ENCODE measurements at places on chromosomes 12 and 14.

GRCh38 chr14:53365486-53366130 lies 212.5 kb upstream of the DDHD1 start:
- DNase-seq, result no peak

DNA sequence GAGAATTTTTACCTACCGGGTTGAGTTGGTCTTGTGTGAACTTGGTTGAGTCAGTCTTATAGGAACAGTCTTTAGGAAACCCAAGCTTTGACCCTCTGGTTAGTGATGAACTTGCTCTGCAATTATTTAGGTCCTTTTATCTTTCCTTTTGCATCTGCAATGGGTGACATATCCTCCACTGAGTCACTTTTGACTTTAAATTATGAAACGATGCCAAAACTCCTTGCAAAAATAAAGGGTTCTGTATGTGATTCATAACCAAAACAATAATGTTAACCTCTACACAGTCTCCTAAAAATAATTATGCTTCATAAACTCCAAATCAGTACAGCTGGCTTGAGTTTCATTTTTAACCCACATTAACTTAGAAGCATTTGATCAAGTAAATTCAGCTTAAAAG lies 979.4 kb downstream of the GALC start:
- peak; percentile 19 for DNase-seq

- no peak for DNase-seq
Observed at GRCh38 chr12:29455087-29455486, 42.4 kb downstream of the OVCH1 start.

DNA sequence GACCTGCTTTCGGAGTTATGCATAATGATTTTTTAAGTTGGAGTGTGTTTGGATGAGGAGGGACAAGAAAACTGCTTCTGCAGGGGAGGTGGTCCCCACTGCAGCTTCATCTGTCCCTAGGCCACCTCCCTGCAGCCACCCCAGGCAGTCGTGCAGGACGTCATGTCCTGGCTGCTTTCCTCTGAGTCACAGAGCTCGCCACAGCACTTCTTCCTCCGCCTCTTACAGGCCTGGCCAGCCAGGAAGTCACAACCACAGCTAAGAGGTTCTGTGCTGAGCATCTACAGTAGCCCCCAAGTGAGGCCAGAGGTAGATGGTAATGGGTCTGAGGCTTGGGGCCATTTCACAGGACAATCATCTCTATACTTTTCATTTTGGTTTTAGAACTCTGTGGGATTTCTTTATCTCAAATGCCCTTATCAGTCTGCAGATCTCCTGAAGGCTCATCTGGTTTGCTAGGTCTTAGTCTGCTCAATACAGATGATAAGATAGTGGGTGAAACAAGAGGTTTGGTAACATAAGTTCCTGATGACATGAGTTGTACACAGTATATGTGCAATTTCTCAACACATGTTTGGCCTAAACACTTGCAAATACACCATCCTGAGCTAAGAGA lies 106.4 kb downstream of the ARF6 start:
- DNase-seq, result peak; percentile 45

DNA sequence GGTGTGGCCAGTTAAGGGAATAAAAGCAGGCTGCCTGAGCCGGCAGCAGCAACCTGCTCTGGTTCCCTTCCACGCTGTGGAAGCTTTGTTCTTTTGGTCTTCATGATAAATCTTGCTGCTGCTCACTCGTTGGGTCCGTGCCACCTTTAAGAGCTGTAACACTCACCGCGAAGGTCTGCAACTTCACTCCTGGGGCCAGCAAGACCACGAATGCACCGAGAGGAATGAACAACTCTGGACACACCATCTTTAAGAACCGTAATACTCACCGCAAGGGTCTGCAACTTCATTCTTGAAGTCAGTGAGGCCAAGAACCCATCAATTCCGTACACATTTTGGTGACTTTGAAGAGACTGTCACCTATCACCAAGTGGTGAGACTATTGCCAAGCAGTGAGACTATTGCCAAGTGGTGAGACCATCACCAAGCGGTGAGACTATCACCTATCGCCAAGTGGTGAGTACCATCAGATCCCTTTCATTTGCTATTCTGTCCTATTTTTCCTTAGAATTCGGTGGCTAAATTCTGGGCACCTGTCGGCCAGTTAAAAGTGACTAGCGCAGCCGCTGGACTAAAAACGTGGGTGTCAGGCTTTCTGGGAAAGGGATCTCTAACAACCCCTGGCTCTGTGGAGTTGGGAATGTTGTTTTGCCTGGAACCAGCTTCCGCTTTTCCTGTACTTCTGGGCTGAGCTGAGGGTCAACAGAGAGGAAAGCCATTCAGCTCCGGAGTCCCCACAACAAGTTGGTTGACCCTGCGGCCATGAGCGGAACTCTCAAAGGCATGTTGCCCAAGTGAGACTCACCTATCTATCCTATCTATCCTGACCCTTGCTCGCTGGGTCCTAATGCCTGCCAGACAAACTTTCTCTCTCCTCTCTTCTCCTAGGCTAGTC lies at the start of gene DHRS2:
DHRS2 (plus strand) TSS at position 48 of the 895 bp plus-strand sequence. CDS start 2,501 bp downstream, outside the sequence.
- no peak for DNase-seq

DNA sequence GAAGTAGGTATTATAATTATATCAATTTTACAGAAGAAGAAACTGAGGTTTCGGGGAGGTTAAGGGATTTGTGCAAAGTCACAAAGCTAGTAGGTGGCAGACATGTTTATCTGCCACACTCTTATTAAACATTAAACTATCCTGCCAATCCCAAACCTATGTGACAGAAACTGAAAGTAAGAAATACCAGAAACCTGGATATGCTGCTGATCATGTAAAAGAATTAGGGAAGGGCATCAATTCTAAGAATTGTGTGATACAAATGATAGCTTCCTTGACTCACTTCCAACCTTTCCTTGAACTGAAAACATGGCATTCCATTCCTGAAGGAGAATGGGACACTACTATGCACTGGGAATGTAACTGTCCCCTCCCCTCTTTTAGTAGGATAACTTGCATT lies 16.9 kb downstream of the TAOK3 start:
- DNase-seq, result no peak

DNA sequence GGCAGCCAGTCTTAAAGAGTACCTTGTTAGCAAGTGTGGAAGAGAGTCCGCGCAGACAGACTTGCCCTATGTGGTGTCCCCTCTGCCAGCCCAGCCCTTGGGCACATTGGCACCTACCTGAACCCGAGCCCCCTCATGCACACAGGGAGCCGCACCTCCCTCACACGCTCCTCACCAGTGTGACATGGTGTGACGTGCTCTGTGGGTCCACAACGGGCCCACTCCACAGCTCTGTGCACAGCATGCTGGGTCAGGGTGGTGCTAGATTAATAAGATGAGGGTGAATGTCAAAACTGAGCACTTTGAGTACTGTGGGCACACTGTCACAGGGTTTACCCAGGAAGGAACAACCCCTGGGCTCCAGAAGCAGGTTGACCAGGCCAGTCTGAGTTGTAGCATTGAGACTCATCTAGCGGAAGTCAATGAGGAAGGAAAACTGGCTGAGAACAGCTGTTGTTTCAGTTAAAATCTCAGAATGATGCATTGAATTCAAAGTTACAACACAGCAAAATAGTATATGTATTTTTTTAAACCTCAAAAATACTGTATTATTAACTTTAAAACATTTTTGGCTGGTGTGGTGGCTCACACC lies 53.4 kb upstream of the AMN start:
- DNase-seq, result no peak

DNA sequence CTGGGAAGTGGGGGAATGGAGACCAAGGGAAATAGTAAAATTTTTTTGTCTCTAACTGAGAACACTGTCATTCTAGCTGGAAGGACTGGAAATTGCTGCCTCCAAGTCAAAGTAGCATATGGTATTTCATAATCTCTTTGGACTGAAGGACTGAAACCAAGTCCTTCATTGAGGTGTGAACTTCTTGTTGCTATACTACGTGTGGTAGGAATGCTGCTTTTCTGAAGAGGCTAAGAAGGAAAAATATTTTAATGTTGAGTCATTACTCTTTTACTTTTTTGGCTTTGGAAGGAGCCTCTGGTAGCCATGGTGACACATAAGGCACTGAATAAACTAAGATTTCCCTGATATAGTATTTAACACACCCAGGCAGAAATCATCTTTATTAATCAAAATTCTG lies 465.4 kb downstream of the NPAS3 start:
- peak; percentile 89 for DNase-seq

DNA sequence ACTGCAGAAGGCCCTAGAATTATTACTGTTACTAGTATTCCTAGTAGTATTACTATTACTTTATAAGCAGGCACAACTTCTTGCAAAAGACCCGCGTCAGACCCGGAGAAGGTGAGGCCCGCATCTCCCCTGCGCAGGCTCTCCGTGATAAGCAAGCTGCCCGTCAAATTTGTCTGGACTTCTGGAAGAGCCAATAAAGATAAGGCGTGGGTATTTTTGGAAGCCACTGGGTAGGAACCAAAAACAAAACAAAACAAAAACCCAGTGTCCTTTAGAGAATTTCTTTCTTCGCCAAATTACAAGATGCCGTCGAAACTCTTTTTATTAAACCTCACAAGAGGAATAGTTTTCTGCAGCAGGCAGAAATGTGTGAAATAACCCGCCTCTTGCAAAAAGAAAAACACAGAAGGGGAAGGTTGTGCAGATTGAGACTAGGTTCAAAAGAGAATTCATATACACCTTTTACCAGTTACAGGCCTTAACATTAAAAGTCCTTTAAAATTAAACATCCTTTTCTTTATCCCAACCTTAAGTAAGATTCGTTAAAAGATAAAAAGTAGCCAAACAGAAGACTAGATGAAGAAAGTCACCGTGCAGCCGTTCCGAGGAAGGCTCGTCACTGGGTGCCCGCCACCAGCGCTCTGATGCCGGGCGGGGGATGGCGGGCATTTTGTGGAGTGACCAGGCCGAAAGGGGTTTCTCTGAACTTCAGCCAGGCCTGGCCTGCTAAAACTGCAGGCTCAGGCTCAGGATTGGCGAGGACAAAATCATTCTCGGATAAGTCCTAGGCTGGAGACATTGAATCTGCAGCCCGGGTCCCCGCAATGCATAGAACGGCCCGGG lies 1.6 kb downstream of the TBX5 start:
- DNase-seq, result no peak

- peak; percentile 27 for DNase-seq
Observed at GRCh38 chr14:64478634-64479250, 13.4 kb downstream of the AKAP5 start.

DNA sequence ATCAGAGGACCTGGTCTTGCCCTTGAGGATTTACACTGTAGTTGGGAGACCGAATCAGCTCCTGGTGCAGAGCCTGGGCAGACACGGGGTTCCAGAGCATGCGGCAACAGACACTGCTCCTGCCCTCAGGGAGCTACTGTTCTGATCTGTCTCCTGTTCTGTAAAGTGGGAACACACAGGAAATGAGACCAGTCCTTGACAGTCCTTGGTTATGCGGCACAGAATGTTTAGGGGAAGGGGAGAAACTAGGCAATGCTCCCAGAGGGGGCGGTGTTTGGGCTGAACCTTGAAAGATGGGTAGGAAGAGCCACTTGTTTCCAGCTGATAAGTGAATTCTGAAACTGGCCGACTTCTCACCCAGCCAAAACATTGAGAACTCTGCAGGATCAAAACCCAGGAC lies 132.4 kb downstream of the ZFP36L1 start:
- DNase-seq, result no peak

- DNase-seq, result no peak
Observed at GRCh38 chr12:110762891-110763290, 20.2 kb upstream of the PPP1CC start.

GRCh38 chr12:113868365-113868764 lies 97.8 kb downstream of the RBM19 start:
- DNase-seq, result no peak

GRCh38 chr14:49553892-49554291 lies 32.3 kb downstream of the RPS29 start:
- DNase-seq, result no peak

DNA sequence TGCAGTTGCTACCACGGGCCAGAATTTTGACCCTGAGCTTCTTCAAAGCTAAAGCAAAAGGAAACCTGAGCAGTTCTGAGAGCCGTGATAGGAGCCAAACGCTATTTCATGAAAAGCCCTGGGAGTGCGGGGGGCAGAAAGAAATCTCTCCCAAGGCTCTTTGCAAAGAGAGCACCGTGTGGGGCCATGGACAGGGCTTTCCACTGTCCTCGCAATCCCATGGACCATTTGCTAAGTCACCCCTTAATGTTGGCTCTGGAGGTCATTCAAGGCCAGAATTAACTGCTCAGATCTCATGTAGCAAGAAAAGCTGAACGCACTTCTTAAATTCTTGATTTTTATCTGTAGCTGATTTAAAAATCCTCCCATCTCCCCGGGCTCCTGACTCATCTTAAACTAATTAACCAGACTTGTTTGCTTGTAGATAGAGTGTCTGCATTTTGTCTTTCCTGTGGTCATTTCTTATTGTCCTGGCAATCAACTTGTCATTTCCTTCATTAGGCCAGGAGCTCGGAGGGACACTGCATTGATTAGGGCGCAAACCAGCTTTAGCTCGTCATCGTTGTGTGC lies 24.8 kb downstream of the CLSTN3 start:
- DNase-seq, result no peak

GRCh38 chr14:90560991-90561390 lies 164.2 kb downstream of the CALM1 start:
- no peak for DNase-seq

- no peak for DNase-seq
Observed at GRCh38 chr14:20413744-20414082, 412 bp upstream of the TEP1 start.

- DNase-seq, result no peak
Observed at GRCh38 chr14:95151561-95151960, 5.8 kb downstream of the DICER1 start.

GRCh38 chr14:31828946-31829868 lies 247.9 kb upstream of the ARHGAP5 start:
- peak; percentile 59 for DNase-seq

DNA sequence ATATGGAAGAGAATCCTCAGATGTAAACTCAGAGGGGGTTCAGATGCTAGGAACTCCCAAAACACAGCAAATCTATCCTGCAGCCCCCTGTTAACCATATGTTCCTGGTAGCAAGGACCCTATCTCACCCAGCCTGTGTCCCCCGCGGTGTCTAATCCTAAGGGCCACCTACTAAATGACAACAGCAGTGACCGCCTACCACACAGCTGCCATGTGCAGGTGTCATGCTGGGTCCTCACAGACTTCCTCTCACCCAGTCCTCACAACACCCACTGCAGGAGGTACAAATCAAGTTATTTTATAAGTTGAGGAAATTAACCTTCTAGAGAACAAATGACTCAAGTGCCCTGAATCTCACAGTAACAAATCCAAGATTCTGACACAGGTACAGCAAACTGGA lies 73.9 kb downstream of the ITPK1 start:
- DNase-seq, result no peak

DNA sequence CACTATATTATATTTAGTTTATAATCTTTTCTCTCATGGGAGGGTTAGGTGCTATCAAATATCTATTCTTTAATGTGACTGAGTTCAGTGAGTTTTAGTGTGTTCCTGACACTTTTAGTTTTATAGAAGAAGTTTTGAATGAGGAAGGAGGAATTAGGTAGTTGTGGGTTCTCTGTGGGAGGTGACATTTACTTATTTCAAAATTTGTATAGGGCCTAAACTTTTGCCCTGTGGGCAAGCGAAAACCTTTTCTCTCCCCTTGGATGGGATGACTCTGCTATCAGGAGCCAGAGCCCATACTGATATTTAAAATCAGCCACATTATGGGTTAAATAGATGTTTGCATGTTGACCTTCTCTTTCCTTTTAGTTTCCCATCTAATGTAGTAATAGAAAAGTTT lies 43.6 kb downstream of the SPATS2 start:
- no peak for DNase-seq
